ENCODE measurements at places on chromosomes 7 and 10.

DNA sequence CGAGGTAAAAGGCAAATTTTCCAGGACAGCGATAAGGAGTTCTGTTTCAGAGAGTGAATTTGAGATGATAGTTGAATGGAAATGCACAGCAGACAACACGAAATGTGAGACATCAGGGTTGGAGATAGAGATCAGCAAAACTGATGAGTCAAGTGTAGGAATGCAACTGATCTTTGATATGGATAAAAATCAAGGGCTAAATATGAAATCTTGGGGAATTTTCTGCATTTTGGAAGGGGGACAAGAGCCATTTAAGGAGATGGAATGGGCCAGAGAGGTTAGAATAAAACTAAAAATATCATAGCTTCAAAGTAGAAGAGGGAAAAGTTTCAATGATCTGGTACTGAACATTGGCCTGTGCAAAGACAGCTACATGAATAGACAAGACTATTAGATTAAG, 11.5 kb downstream of the CISD1 start:
- DNase-seq: no peak

DNA sequence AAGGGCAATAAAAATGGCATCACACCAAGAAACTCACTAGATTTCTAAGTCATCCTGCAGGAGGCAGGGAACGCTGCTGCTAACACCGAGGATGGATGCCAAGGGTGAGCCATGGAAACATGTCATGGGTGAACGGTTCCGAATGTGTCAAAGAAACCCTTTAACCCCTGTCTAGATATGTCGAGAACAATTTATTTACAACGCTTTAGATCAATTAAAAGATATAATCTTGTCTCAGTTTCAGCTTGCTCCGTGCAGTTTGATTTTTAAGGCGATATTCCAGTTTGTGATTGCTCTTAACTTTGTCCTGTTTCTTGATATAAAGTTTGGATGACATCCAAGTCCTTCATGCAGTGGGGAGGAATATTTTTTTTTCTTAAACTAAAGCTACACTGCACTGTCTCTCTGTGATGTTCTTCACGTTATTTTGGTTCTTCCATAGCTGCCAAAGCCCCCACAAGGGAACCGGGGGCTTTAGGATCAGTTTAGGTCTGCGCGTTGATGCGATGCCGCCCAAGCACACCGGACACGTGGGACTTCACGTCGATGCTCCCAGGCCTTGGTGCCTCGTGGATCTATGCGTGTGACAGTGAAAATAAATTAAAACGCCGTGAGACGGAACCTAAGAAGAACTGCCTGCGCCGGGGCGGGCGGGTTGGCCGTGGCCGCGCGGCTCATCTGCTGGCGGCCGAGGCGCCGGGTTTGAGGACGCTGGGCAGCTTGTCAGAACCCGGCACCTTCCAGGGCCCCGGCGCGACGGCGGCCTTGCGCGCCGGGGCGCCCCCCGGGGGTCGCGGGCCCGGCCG, 220.3 kb downstream of the PHTF2 start:
- peak; percentile 65 for DNase-seq

GRCh38 chr10:21449288-21449966, 76.1 kb downstream of the SKIDA1 start:
- DNase-seq: no peak

DNA sequence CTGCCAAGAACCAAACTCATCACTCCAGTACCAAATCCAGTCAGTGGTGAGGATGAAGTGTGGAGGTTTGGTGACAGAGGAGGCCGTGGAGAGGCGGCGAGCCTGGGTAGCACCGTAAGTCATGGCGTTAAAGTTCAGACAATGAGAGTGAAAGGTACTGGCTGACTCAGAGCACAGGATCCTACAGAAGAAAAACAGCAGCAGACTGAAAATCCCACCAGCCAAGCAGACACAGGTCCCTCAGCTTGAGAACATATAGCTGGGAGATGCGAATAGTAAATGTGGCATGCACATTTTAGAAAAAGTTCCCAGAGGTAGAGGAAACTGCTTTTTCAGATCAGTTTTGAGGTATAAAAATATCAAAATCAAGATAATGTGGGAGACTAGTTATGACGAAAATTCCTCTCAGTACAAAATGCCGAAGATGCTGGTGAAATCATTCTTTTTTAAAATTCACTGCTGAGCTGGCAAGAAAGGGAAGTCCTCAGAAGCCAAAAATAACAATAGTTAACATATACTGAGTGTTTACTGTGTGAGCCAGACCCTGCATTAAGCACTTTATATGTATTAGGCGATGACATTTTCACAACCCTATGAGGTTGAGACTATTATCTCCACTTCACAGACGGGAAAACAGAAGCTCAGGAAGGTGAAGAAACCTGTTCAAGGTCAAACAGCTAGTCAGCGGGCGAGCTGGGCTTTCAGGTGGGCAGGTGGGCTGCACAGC, 20.9 kb downstream of the PARP12 start:
- peak; percentile 14 for DNase-seq

DNA sequence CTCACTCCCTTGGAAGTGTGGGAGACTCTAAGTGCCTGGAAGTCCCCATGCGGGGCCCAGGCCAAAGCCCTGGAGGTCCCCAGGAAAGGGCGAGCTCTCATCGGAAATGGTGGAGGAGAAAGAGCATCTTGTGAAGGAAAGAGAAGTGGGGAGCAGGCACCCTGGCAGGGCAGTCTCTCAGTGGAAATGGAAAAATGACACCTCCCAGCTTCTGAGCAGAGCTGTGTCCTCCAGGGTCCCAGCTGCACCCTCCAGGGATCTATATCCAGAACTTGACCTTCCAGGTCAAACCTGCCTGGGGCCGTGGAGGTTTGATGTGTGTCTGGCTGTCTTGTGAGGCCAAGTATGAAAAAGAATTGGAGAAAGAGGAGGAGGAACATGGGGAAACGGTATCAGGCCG, 29.5 kb downstream of the PAX2 start:
- no peak for DNase-seq
